NCI-H187 (cell line): ENCODE measurements at places on chromosomes 4 and X.

- DNase-seq, result no peak
These were observed 15.0 kb upstream of the ELF4 start for GRCh38 chrX:130125091-130125874.

- DNase-seq, result no peak
These were observed 6.6 kb downstream of the LANCL3 start for GRCh38 chrX:37578045-37578444.

DNA sequence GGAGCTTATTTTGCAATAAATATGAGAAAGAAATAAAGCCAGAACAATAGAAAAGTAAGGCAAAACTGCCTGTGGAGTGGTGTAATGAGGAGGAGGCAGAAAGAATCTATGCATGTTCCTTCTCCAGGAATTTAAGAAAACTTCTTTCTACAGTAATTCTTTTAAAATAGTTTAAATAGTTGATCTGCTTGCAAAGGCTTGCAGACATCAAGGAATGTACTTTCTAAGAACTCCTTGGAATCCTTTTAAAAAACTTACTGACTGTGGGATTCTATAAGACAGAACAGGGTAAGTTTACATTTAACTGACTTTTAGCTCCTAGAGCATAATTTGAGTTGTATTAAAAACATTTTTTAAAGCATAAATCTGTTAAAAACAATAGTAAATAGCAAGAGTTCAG, 63.2 kb upstream of the ALB start:
- DNase-seq, result no peak

DNA sequence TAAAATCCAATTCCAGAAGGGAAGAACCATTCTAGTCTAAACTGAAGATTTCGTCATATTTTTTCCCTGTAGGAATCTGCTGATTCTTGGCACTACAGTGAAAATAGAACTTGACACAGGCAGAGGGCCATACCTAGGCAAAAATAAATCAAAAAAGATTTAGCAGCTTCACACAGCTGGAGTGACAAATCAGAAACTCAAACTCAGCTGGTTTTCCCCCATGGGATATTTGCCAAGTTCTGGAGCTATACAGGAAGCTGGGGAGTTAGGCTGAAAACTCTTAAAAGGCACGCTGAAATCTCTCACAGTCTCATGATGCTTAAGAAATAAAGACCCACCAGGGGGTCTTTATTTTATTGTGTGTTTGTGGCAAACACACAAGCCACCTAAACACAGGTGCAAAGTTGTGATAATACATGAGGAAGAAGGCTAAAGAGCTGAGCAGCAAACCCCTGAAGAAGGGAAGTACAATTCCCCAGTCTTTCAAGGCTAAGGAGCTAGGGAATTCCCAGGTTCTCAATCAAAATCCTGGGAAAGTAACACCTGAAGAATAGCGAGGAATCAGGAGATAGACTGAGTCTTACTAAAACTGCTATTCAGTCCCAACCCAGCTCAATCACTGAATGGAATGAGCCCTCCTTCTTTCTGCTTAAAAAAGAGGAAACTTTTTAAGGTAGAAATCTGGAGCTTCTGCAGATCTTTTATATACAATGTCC, 32.1 kb upstream of the BEND2 start:
- no peak for DNase-seq

DNA sequence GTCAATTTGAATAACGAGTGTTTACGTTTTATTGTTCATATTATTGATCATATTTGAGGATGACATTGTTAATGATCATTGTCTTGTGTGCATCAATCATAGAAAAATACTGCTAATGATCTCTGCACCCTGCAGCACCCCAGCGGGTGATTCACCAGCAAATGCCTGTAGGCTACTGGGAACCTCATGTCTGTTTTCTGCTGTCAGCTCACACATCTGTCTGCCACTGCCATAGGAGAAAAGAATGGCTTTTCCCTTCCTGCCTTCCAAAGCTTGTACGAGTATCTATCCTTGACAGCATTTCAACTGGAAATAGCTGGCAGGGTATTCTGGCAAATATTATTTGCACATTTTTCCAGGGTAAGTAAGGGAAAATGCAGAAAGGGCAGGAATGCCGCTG, 272.1 kb upstream of the TRAM1L1 start:
- no peak for DNase-seq
